Stimulated activated CD4-positive, alpha-beta T cell treated with anti-CD3 and anti-CD28 coated beads, Interleukin-4, amount 100 ng/mL, for 24 hours (primary cell): ENCODE measurements at places on chromosomes 7 and 10.

GRCh38 chr7:47442605-47442865 is 139.4 kb downstream of the TNS3 start:
- DNase-seq = no peak

- DNase-seq = no peak
Measured at GRCh38 chr10:36542493-36542892, 582.9 kb upstream of the ANKRD30A start.

DNA sequence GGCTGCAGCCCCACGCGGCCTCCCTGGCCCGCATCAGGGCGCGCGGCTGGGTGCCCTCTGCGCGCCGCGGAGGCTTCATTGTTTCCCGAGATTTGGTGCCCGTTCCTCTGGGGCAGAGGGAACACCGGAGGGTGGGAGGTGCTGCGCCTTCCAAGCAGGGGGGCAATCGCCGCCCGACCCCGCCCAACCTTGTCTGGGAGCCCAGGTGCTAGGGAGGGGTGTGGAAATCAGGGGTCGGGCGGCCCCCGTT is 1.0 kb upstream of the NRP1 start:
- no peak for DNase-seq

GRCh38 chr10:93501650-93502049 is 5.2 kb downstream of the CEP55 start:
- DNase-seq = no peak

DNA sequence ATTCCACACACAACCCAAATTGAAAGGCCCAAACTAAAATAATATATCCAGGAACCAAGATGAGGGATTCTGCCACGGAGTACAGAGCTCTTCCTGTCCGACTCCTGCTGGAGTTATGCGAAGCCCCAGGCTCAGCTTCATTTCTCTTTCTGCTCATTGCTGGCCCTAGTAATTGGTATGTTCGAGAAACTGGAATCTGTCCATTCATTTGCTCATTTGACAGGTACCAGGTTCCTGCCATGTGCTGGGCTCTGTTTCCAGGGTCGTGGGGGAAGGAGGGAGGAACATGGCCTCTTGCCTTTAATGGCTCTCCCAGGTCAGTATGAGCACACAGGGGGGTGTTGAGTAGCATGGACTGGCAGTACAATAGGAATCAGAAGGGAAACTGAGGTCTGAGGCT is 179.2 kb upstream of the SHH start:
- no peak for DNase-seq

DNA sequence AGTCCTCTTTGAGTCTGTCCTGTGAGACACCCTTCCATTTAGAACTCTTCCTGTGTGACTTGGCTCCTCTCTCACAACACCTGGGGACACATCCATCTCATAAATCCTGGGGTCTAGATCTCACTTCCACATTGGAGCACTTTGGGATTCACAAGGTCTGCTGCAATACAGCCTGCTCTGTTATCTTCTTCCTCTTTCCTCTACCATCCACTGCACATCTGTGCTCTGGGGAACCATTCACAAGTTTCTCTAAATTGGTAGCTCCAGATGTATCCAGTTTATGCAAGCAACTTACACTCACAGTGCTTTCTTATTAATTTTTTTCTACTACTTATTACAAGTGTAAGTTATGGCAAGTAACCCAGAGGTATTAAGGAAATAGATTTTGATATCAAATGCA is 5.5 kb upstream of the FIGNL1 start:
- DNase-seq = no peak

DNA sequence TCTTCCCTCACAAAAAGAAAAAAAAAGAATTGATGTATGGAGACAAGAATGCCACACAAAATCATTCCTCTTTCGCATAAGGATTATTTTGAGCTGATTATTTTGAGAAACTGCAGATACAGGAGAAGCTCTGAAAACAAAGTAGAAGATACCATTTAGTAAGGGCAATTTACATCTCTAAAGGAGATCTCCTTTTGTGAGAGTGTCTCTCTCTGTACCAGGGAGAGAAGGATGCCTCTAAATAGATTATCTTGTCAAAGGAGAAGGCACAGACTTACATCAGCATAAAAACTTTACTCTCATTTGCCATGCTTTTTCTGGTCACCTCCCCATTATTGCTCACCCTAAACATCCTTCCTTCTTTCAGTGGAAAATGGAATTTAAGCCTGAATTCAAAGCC is 747.9 kb upstream of the COBL start:
- no peak for DNase-seq

DNA sequence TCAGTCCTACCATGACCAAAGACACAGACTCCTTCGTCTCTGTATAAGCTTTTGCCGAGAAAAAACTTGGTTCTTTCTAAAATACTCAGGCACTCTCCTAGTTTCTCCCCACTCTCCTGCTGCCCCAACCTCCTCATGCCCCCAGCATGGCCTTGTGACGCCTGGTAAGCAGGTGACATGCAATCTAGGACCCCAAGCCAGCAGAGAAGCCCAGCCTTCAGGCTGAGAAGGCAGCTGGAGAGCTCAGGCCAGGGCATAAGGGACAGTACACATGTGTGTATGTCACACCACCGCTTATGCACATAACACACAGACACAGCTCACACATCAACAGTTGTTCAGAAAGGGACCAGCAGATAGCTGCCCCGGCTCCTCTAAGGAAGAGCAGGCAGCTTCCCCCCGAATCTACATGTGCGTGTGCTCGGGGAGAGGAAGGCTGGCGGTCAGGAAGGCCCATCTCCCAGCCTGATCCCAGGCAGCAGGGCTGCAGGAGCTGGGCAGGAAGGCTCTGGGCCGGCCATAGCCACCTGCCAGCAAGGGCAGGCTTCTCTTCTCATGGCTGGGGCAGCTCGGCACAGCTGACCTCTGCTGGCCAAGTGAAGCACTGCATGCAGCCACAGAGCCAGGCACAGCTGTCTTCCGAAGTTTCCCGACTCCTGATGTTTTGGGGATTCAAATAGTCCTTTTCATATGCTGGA is 8.5 kb downstream of the DDX56 start:
- DNase-seq = peak; percentile 68

DNA sequence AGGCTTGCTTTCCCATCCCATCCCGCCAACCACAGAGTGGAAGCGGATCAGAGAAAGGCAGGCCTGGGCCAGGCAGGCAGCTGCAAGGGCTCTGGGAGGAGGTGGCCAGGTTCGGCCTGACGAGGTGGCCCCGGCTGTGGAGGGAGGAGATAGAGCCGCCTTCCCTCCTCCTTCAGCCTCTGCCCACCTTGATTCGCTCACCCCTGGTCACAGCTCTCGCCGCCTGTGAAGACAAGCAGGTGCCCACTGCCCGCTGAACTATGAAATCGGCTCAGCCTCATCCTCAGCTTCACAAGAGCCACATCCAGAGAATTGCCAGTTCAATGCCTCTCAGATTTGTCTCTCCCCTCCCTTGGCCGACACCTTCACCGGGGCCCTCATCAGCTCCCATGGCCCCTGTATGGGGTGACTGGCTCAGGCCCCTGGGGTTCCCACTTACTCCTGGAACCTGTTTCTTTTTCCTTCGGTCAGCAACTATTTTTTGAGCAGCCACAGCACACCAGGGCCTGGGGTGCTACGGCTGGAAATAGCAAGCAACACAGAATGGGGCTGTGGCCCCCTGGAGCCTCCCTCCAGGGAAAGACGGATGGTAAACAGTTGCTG is 80.0 kb upstream of the CHST15 start:
- no peak for DNase-seq

GRCh38 chr7:78487464-78487863 is 688.9 kb downstream of the PHTF2 start:
- DNase-seq = no peak
